NCI-H1436 (cell line): ENCODE measurements at places on chromosomes 11 and 22.
A peak's percentile ranks its signal among the peaks of the same experiment; 100 is the strongest.

DNA sequence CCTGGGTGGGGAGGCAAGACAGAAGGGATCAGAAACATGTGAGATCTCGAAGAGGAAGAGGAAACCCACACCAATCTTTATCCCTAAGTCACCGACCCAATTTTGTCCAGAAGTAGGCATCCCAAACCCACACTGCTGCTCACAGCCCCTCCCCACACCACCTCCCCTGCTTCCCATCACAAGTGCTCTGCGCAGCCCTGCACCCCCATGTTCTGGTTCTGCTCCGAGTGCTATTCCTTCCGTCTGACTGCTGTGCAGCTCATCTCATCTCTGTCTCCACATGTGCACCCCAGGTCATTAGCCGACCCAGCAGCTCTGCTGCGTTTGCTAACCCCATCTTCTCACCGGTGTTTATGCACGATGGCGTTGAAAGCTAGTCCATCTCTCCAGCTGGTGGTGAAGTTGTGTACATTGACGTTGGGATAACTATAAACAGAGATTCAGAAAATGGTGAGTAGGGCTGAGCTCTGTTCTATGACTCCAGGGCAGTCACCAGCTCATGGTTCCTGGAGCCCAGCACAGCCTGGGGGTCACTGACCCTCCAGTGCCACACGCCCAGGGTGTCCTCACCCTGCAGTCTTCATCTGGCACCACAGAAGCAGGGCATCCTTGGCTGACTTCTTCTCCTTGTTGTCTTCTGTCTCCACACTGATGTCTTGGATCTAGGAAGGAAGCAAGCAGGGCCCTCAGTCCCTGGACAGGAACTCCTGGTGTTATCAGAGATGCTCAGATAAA, 15.1 kb downstream of the SPTBN2 start:
- no peak for DNase-seq

- DNase-seq, result no peak
Observed at GRCh38 chr22:49715450-49715849, 112.2 kb downstream of the BRD1 start.

- no peak for DNase-seq
Observed at GRCh38 chr11:102946237-102946636, 9.3 kb downstream of the MMP13 start.

GRCh38 chr11:82462608-82463242, 270.9 kb downstream of the FAM181B start:
- DNase-seq, result no peak

DNA sequence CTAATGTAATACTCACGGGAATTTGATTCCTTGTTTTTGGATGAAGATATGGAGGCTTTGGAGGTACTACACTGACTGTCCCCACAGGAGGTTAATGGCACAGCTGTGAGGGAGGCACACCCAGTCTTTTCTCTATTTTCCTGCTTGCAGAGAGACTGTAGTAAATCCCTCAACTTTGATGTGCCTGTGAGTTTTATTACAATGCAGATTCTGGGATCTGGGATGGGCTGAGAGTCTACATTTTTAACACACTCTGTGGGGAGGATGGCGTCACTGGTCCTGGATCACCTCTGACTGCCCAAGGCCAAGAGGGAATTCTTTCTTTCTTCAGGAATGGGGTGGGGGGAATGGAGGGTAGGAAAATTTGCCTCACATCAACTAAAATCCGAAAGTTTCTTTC, 80.2 kb upstream of the NTM start:
- DNase-seq, result no peak

GRCh38 chr11:8717876-8718753, 35.5 kb downstream of the RPL27A start:
- no peak for DNase-seq

GRCh38 chr11:126318574-126319373, 14.9 kb downstream of the DCPS start:
- no peak for DNase-seq

- no peak for DNase-seq
Observed at GRCh38 chr11:64571410-64572091, 19.5 kb upstream of the SLC22A12 start.

- no peak for DNase-seq
Observed at GRCh38 chr11:86511086-86511551, 136.4 kb downstream of the CCDC81 start.

GRCh38 chr11:123045101-123045500, 16.8 kb downstream of the HSPA8 start:
- no peak for DNase-seq

- no peak for DNase-seq
Observed at GRCh38 chr11:64868904-64869570, 9.4 kb downstream of the EHD1 start.

- peak; percentile 10 for DNase-seq
Observed at GRCh38 chr11:11620173-11620920, 1.5 kb downstream of the GALNT18 start.

DNA sequence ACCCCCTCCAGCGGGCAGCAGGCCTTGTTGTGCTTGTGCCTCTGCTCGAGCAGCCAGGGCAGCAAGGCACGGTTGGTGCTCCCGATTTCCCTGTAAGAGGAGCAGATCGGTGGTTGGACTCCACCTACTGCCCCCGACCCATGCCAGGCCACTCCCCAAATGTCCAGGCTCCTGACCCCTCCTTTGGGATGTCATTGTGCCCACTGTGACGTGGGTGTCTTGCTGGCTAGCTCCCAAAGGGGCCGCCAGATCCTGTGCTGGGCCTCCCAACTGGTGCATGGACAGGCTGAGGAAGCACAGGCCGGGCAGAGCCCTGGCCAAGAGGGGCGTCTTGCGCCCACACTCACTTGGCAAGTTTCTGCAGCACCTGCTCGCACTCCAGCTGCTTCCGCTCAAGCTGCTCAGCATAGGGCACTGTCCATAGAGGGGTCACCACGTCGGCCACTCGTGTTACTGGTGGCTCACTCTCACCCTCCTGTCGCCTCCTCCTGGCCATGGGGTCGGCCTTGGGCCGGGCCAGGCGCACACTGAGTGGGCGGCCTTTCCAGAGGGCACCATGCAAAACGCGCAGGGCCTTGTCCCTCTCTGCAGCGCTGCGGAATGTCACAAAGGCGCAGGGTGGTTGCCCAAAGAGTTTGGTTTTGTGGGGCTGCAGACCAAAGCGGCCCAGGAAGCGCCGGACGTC, at the start of gene RANBP1:
Gene RANBP1 (plus strand): TSS at position 414 of the 685 bp plus-strand sequence. CDS start 81 bp downstream, at position 495.
- no peak for DNase-seq

DNA sequence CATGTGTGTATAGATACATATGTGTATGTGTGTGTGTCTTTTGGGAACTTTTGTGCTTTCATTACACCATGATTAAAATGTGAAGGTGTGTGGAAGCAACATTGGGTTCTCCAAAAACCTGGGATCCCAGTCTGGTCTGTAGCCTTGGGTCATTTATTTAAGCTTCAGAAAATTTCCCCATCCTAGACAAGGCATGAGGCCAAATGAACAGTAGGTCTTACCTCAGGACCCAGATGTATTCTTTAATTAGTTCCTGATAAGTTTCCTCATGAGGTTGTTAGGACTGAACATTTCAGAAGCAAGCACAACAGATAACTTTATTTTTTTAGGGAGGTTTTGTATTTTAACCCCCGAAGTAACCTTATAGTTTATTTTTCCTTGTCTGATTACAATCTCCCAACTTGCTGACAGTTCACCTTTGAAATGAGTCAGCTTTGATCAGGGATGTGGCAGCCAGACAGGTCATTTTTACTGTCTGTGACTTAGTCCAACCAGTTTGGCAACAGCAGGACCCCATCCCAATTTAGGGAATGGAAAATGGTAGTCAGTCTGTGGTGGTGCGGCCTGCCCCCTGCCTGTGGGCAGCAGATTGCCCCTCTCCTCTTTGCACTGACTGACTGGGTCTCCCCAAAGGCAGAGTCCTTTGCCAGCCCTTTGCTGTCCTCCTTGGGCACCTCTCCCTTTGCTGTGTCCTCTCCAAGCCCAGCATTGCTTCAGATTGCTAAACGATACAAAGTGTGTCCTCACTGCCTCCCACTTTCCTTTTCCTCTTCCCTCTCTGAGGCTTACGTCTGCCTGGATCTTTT, 88.3 kb downstream of the NAV2 start:
- no peak for DNase-seq

DNA sequence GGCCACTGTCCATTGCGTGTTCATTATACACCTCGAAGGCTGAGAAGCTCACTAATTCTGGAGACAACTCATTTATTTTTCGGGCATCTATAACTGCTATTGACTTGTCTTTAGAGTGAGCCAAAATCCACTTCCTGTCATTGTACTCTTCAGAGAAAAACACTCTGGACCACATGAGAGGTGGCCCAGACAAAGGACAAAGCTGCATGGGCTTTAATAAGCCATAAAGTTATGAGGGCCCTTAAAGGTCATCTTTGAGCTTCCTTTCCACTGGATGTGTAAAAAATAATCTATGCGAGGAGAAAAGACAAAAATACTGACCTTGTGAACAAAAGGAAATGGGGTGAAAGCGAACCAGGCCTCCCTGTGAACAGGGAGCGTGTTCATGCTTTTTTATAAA, 63.5 kb upstream of the ZC3H12C start:
- DNase-seq, result no peak

GRCh38 chr11:10309163-10310093, 4.6 kb downstream of the ADM start:
- DNase-seq, result no peak

- DNase-seq, result no peak
Observed at GRCh38 chr22:28091486-28091885, 172.4 kb upstream of the PITPNB start.

DNA sequence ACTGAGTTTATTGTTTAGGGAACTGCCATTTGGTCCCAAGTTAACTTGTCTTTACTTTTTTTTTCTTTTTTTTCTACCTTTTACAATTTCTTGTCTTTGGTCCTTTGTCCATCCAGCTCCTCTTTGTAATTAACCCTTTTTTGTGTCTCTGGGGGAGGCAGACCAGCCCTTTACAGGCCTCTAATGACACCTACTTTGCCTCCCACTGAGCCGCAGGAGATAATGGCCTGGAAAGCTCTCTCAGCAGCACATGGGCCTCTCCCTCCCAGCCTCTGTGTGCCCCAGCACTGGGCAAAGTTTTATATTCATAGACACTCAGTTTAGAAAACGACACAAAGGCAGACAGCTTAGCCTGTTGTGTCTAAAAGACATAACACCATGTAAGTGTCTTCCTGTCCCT, 480.4 kb downstream of the SOX6 start:
- DNase-seq, result no peak

- no peak for DNase-seq
Observed at GRCh38 chr11:9029422-9029821, 25.6 kb upstream of the NRIP3 start.

DNA sequence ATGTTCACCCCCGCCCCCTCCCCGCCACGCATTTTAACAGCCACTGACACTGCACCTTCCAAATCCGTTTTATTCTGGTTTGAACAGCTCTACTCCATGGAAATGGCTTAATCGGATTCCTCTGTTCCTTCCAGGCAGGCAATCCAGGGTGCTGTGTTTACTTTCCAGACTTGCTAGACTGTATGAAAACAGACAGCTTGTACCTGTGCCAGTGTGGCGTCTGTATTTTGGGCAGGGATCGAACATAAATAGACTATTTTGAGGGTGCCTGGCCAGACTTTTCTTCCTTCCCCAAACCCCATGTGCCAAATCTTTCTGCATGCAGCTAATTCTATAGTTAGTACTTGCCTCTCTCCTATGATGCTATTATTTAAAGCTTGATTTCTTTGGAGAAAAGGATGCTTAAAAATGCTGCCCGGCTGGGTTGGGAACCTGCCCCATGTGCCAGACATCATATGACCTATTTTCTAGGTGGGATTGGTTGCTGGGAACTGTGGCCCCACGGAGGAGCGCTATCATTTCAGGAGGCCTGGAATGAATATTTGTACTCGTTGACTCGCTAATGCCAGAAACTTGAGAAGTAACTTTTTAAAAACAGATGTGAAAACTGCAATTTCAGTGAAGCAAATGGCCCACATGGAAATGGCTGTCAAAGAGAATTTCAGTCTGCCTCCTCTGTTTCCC, 814.8 kb downstream of the BRD1 start:
- DNase-seq, result no peak

- DNase-seq, result no peak
Observed at GRCh38 chr11:118572981-118573550, 857 bp downstream of the ARCN1 start.

DNA sequence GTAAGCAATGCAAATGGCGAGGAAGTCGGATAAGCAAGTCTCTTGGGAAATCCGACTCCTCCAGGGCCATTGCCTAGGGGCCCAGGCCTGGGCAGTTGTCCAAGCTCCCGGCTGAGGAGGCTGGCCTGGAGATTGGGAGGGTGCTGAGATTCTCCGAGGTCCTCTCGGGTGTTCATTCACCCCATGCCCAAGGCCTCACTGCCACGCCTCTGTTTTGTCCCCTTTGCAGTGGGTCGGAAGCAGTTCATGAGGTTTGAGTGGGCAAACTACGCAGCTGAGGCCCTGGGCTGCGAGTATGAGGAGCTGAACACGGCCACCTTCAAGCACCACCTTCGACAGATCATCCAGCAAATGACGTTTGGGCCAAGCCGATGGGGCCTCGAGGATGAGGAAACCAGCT, 81.3 kb downstream of the MYO18B start:
- DNase-seq, result no peak

GRCh38 chr11:29334776-29335130, 682.1 kb downstream of the KCNA4 start:
- DNase-seq, result no peak

GRCh38 chr11:69669486-69669885, 5.7 kb downstream of the LTO1 start:
- DNase-seq, result no peak

- no peak for DNase-seq
Observed at GRCh38 chr11:14388352-14388751, 29.4 kb upstream of the RRAS2 start.

DNA sequence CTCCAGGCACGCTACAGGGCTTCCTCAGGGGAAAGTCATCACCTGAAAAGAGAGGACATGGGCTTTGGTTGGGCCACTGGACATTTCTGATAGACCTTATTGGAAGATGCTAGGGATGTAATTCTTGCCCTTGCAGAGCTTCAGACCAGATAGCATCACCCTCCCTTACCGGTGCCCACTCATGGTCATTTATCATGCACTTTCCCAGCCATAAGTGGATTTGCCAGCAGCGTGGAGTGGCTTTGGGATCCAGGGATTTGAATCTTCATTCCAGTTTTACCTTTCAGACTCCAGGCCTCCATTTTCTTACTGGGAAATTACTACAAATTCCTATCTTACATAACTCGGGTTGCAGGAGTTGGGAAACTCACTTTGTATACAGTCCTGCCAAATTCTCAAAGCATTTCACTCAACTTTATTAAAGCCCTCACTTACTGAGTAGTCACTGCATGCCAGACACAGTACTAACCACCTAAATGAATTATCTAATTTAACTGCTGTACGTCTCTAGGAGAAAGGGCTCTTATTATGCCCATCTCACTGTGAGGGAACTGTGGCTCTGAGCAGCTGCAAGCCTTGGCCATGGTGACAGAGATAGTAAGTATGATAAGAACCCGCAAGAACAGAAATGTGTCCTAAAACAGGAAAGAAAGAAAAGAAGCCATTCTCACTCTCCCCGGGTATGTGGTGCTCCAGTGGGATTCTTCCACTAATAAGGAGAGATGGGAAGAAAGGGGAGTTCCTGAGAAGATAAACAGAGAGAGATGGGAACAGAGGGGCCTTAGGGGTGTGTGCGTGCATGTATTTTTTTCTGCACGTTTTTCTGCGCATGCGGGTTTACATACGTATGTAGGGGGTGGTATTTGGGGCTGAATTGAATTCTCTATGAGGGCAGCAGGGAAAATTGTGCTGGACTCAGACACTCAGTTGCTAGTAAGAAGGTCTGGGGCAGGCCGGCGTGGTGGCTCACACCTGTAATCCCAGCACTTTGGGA, 9.7 kb downstream of the CHRM1 start:
- DNase-seq, result no peak
